ENCODE measurements at places on chromosomes 5 and 9.

GRCh38 chr9:69253057-69253456, 72.0 kb upstream of the ENTREP1 start:
- H3K4me3 ChIP-seq = no peak overlapping the region
- H3K4me1 ChIP-seq = peaks cover 9% of the 10 kb centered on the region
- H3K27ac ChIP-seq = no peak overlapping the region

- H3K27ac ChIP-seq = no peak overlapping the region
- no peaks in the 10 kb centered on the region for H3K4me1 ChIP-seq
- H3K4me3 ChIP-seq = no peak overlapping the region
- H3K36me3 ChIP-seq = no peaks in the 10 kb centered on the region
Measured at GRCh38 chr5:122195802-122196394, 66.6 kb downstream of the ZNF474 start.

DNA sequence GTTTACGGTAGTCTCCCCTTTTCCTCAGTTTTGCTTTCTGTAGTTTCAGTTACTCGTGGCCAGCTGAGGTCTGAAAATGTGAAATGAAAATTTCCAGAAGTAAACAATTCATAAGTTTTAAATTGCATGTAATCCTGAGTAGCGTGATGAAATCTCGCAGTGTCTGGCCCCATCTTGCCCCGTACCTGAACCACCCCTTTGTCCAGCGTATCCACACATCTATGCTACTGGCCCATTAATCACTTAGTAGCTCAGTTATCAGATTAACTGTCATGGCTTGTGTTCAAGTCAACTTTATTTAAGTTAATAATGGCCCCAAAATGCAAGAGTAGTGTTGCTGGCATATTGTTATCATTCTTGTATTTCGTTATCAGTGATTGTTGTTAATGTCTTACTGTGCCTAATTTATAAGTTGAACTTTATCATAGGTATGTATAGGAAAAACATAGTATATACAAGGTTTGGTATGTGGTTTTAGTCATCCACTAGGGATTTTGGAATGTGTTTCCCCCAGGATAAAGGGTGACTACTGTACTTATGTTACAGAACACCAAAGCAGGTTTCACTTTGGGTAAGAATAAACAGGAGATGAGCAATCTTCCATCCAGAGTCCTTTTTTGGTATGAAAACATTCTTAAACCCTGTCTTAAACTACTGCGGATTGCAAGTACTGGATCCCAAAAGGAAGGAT, 118.4 kb upstream of the KCNN2 start:
- no peak overlapping the region for H3K4me3 ChIP-seq
- H3K36me3 ChIP-seq = no peaks in the 10 kb centered on the region
- DNase-seq = no peak
- H3K27me3 ChIP-seq = no peaks in the 10 kb centered on the region

DNA sequence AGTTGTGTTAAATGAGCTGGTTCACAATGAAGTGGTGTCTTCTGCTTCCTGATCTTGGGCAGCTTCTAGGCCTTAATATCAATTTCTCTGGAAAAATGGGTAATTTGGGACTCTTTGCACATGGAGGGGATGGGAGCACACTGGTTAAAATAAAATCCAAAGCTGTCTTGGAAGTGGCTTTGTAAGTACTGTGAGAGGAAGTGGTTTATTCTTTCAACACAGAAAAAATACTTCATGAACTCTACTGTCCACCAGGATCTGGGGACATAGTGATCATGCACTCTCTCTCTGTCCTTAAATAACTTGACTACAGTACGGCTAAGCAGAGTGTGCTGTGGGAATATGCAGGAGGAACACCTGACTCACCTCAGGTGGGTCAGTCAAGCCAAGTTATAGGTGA, 2.4 kb downstream of the PCYOX1L start:
- H3K4me3 ChIP-seq = no peak overlapping the region
- peaks cover 4% of the 10 kb centered on the region for H3K36me3 ChIP-seq
- peaks cover 7% of the 10 kb centered on the region for H3K4me1 ChIP-seq
- H3K27me3 ChIP-seq = no peaks in the 10 kb centered on the region
- H3K27ac ChIP-seq = no peak overlapping the region
- DNase-seq = no peak

GRCh38 chr5:138736293-138736692, 16.9 kb upstream of the CTNNA1 start:
- no peaks in the 10 kb centered on the region for H3K27me3 ChIP-seq
- peaks cover 4% of the 10 kb centered on the region for H3K4me1 ChIP-seq
- no peak overlapping the region for H3K4me3 ChIP-seq
- DNase-seq = no peak
- H3K27ac ChIP-seq = no peak overlapping the region
- no peaks in the 10 kb centered on the region for H3K36me3 ChIP-seq

DNA sequence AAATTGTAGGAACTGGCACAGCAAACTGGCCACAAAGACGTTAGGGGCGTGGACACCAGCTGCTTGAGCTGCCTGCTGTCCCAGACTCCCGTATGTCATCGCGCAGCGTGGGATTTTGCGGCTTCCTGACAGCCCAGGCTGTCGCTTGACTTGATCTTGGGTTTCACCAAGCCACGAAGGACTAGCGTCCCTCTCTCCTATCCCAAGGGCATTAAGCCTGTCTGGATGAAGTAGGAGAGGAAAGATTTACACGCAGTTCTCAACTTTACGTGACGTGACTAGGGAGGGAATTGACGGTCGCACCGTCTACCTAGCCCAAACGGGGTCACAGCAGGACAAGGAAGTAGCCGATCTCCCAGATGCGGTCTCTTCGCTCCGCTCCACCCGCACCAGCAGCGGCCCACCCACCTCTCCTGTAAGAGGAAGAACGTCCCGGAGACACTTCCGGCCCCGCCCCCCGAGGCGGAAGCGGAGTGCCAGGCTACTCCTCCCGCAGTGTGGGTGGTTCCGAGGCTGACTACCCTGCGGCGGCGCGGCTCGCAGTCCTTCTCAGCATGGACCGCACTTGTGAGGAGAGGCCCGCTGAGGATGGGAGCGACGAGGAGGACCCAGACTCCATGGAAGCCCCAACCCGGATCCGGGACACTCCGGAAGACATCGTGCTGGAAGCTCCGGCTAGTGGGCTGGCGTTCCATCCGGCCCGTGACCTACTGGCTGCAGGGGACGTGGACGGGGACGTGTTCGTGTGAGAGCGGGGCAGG, at the start of gene WDR55:
WDR55 (plus strand) TSS at position 546 of the 761 bp plus-strand sequence; CDS start at position 555, 9 bp downstream.
- H3K27ac ChIP-seq = peak within 1 kb of the TSS; percentile 92
- DNase-seq = peak; percentile 99
- H3K4me1 ChIP-seq = peaks cover 28% of the 10 kb centered on the region
- peaks cover 61% of the 10 kb centered on the region for H3K36me3 ChIP-seq

DNA sequence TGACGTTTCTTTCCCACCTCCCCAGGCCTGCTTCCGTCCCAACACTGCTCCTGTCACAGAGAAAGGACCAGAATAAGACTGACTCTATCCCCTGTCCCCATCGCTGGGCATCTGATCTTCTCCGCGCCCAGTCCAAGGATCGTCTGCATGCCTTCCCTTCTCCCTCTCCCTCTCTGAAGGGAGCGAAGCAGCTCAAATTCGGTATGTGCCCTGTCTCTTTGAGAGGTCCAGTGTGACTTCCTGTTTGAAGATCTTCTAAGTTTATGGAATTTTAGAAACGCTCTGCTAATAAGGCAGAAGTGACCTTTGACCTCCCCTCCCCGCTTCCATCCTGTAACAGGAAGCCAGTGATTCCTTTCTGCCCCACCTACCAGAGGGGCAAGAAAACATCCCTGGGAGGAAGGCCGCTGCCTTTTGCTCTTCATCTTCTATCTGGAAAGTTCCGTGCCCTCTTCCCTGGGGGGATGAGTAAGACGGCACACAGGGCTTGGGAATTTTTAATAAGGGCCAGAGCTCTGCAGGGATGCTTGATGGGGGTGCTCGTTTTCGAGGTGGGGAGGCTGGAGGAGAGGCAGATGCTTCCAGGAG, 40.7 kb upstream of the RNU6ATAC start:
- no peak overlapping the region for H3K27ac ChIP-seq
- no peaks in the 10 kb centered on the region for H3K27me3 ChIP-seq
- DNase-seq = no peak
- H3K4me1 ChIP-seq = peaks cover 6% of the 10 kb centered on the region
- no peak overlapping the region for H3K4me3 ChIP-seq

- no peak overlapping the region for H3K4me3 ChIP-seq
- peaks cover 36% of the 10 kb centered on the region for H3K4me1 ChIP-seq
- H3K36me3 ChIP-seq = no peaks in the 10 kb centered on the region
- DNase-seq = no peak
- H3K27ac ChIP-seq = peak overlapping the region; percentile 21
Measured at GRCh38 chr5:38807570-38808483, 38.0 kb upstream of the OSMR start.

GRCh38 chr9:70412832-70413463, 1.5 kb downstream of the KLF9 start:
- peak; percentile 83 for DNase-seq
- H3K36me3 ChIP-seq = no peaks in the 10 kb centered on the region
- peak overlapping the region; percentile 58 for H3K4me3 ChIP-seq
- peak overlapping the region; percentile 100 for H3K27ac ChIP-seq

DNA sequence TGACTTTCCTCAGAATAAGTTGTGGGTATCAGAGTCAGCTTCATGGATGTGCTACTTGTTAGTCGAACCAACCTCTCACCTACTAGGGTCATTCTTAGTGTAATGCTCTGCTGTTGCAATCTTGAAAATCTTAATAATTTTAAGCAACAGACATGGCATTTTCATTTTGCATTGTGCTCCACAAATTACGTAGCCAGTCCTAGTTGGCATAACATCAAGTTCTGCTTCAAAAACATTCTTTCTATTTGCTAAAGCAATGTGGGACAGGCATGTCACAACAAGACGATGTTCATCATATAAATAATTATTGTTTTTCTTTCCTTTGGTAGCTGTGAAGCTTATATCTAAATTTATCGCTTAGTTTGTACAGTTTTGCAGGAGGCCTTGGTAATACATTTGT, 39.3 kb upstream of the CDH12 start:
- no peak for DNase-seq
- no peaks in the 10 kb centered on the region for H3K27me3 ChIP-seq
- H3K4me1 ChIP-seq = no peaks in the 10 kb centered on the region

GRCh38 chr5:120082316-120083068, 381.6 kb upstream of the PRR16 start:
- no peak overlapping the region for H3K27ac ChIP-seq
- H3K4me3 ChIP-seq = no peak overlapping the region
- H3K4me1 ChIP-seq = no peaks in the 10 kb centered on the region
- H3K27me3 ChIP-seq = no peaks in the 10 kb centered on the region
- no peak for DNase-seq
- H3K36me3 ChIP-seq = no peaks in the 10 kb centered on the region

DNA sequence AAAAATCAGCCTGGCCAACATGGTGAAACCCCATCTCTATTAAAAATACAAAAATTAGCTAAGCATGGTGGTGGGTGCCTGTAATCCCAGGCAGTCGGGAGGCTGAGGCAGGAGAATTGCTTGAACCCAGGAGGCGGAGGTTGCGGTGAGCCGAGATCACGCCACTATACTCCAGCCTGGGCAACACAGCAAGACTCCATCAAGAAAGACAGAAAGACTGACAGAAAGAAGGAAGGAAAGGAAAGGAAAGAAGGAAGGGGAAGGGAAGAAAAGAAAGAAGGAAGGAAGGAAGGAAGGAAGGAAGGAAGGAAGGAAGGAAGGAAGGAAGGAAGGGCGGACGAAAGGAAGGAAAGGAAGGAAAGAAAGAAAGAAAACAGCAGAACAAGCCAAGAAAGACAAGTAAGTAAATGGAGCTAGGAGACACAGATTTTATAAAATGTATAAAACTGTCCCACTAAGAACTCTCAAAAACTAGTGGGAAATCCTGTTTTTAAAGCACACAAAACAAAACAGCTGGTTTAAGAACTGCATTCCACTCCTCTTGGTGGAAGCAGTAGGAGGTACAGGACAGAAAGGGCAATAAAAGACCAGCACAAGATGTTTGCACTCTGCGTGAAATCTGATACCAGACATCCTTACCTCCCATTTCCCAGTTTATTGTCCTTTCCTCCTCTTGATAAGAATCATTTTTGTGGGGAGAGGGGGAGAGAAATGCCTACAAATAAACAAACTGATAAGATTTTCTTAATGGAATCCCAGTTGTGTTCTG, 46.7 kb downstream of the MYO10 start:
- DNase-seq = no peak
- H3K4me1 ChIP-seq = peaks cover 39% of the 10 kb centered on the region
- H3K36me3 ChIP-seq = no peaks in the 10 kb centered on the region

- no peaks in the 10 kb centered on the region for H3K27me3 ChIP-seq
- no peak overlapping the region for H3K4me3 ChIP-seq
- no peak overlapping the region for H3K27ac ChIP-seq
- H3K36me3 ChIP-seq = no peaks in the 10 kb centered on the region
Measured at GRCh38 chr5:32646061-32646969, 61.0 kb downstream of the SUB1 start.

- no peaks in the 10 kb centered on the region for H3K36me3 ChIP-seq
- no peak overlapping the region for H3K4me3 ChIP-seq
- H3K27me3 ChIP-seq = no peaks in the 10 kb centered on the region
- no peak for DNase-seq
Measured at GRCh38 chr9:81032831-81033230, 656.5 kb downstream of the TLE1 start.

GRCh38 chr9:132268725-132269352, 85.9 kb downstream of the SETX start:
- peak; percentile 47 for DNase-seq
- H3K36me3 ChIP-seq = peaks cover 20% of the 10 kb centered on the region
- no peak overlapping the region for H3K4me3 ChIP-seq
- no peak overlapping the region for H3K27ac ChIP-seq

DNA sequence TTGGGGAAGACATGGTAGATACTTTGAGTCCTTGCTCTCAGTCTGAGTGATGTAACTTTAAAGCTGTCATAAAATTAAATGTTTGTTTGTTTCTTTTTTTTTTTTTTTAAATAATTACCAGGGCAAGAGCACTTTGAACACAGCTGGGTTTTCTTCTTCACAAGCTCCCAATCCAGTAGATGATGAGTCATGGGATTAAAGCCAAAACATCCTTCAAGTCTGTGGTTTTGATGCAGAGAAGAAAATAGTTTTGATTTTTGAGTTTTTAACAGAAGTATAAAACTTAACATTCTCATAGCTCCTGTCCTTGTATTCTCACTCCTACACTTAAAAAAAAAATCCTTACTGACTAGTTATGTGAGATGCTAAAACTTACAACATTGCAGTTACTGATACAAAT, 34.8 kb upstream of the IL31RA start:
- no peaks in the 10 kb centered on the region for H3K36me3 ChIP-seq
- H3K4me3 ChIP-seq = no peak overlapping the region
- DNase-seq = no peak
- no peaks in the 10 kb centered on the region for H3K27me3 ChIP-seq

DNA sequence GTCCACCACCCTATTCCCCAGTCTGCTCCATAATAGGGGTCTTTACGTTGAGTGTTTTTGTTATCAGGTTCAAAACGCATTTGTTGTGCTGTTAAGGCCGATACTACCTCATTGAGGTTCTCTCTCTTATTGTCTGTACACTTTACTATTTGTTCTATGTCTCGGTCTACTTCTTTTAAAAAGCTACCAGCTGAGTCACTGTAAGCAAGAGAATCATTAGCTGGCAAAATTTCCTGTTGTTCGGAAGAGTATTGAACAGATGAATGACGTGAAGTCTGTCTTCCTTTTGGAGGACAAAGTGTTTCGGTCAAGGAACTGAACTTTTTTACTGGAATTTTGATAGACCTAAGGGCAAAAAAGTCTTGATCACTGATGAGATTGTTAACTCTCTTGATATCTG, 10.3 kb downstream of the LYSMD3 start:
- H3K4me3 ChIP-seq = no peak overlapping the region
- H3K27ac ChIP-seq = no peak overlapping the region
- no peak for DNase-seq
- H3K4me1 ChIP-seq = no peaks in the 10 kb centered on the region
- no peaks in the 10 kb centered on the region for H3K27me3 ChIP-seq
- peaks cover 11% of the 10 kb centered on the region for H3K36me3 ChIP-seq
